Activated naive CD4-positive, alpha-beta T cell treated with anti-CD3 and anti-CD28 coated beads, Interleukin-2, amount 10 ng/mL, durations not matched to agents 7 days and 5 days (primary cell): ENCODE measurements at places on chromosomes 11 and 22.

GRCh38 chr11:655036-655726, 18.1 kb downstream of the DRD4 start:
- H3K27me3 ChIP-seq, result no peaks in the 10 kb centered on the region
- H3K36me3 ChIP-seq, result peaks cover 10% of the 10 kb centered on the region
- no peak overlapping the region for H3K27ac ChIP-seq
- H3K4me3 ChIP-seq, result no peak overlapping the region
- H3K4me1 ChIP-seq, result no peaks in the 10 kb centered on the region
- DNase-seq, result no peak

DNA sequence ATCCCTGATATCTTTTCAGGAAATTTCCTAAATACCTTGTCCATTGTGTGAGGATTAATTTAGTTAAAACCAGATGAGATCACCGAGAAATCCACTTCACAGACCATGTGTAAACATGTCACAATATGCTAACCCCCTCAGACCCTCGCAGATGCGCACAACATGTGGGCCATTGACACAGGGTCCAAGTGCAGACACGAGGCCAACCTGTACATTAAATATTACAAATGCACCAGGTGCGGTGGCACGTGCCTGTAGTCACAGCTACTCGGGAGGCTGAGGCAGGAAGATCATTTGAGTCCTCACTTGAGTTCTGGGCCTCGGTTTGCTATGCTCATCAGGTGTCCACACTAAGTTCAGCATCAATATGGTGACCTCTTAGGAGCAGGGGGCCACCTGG, 9.9 kb upstream of the TMPRSS4 start:
- no peaks in the 10 kb centered on the region for H3K4me1 ChIP-seq
- no peak overlapping the region for H3K4me3 ChIP-seq
- peaks cover 26% of the 10 kb centered on the region for H3K27me3 ChIP-seq

- no peak overlapping the region for H3K27ac ChIP-seq
- H3K27me3 ChIP-seq, result no peaks in the 10 kb centered on the region
- H3K4me3 ChIP-seq, result no peak overlapping the region
- H3K36me3 ChIP-seq, result no peaks in the 10 kb centered on the region
- DNase-seq, result no peak
Observed at GRCh38 chr11:103623933-103624332, 412.5 kb upstream of the DDI1 start.

DNA sequence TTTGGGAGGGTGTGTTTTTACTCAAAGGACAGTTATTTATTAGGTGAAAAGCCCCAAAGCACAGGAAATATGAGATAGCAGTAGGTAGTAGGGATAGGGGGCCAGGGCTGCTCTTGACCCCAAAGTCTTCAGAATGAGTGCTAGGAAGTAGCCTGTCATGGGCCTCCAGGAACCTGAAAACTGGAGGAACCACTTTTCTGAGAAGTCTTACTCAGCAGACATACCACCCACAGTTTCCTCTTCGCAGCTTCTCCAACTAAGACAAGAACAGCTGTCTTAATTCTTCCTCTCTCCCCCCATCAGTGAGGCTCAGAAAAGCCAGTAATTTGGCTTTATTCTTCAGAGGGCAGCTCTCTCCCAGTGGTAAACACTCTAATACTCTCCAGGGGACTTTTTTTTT, 84.0 kb upstream of the CTSC start:
- H3K27ac ChIP-seq, result peak overlapping the region; percentile 87
- H3K27me3 ChIP-seq, result no peaks in the 10 kb centered on the region
- H3K4me3 ChIP-seq, result peak overlapping the region; percentile 42
- H3K36me3 ChIP-seq, result peaks cover 19% of the 10 kb centered on the region

- peak; percentile 10 for DNase-seq
- H3K27me3 ChIP-seq, result no peaks in the 10 kb centered on the region
- no peaks in the 10 kb centered on the region for H3K4me1 ChIP-seq
- no peak overlapping the region for H3K4me3 ChIP-seq
Observed at GRCh38 chr11:2800655-2801531, 84.7 kb downstream of the CDKN1C start.
